HT1080 (cell line): ENCODE measurements at places on chromosomes 1 and 21.

- DNase-seq: no peak
These were observed 246.2 kb downstream of the MRPL39 start for GRCh38 chr21:25361097-25361496.

- no peak for DNase-seq
These were observed 16.0 kb downstream of the DNAJC16 start for GRCh38 chr1:15542388-15543250.

DNA sequence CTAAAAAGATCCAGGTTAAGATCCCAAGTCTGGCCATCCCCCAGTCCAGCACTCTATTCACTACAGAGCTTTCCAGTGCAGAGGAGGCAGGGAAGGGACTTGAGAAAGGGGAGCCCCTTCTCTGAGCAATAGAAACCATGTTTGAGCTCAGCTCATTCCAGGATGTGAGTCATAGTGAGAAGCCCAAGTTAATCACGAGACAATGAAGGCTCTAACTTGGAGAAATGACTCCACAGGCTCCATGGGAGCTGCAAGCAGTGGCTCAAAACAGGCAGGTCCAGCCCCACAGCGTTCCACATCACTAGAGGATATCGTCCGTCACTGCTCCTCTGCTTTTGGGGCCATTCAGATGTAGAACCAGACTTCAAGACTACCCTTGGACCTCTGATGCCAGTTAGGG is 59.1 kb downstream of the CAMK2N1 start:
- DNase-seq: peak; percentile 90

GRCh38 chr1:175889848-175890247 is 146.5 kb upstream of the TNR start:
- no peak for DNase-seq

DNA sequence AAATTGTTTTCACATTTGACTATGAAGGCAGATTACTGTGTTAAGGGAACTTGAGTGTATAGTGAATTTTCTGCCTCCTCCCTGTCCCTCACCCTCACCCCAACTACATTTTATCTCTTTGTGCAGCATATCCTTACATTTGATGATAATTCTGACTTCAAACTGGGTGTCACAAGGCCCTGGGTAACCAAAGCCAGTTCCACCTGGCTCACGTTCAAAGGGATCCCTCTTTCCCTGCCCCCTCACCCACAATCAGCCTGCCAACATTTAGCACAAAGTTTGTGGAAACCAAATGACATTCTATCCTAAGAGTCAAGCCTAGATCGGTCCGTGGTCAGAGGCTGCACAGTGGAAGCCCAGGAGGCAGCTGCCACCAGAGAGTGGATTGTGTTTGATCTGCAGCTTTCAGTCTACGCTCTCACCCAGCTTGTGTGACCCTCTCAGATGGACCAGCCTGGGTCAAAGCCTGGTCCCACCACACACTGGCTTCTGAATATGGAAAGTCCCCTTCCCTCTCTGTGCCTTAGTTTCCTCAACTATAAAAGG is 10.3 kb downstream of the KIAA0040 start:
- no peak for DNase-seq

DNA sequence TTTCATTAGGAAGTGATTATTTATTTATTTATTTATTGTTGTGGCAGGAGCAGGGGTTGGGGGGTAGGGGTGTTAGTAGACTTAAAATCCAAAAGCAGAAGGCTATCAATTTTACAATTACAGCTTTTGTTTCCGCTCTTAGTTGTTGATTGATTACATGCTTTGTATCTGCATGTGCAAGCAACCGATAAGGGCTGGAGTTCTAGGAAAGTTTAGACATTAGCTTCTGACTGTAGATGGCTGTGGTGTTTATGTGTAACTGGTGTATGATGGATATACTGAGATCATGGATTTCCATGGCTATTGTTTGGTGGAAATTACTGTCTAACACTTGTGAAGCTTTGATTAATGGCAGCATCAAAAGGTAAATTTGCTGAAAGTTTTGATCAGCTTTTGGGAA is 2.8 kb downstream of the ST6GALNAC5 start:
- no peak for DNase-seq

DNA sequence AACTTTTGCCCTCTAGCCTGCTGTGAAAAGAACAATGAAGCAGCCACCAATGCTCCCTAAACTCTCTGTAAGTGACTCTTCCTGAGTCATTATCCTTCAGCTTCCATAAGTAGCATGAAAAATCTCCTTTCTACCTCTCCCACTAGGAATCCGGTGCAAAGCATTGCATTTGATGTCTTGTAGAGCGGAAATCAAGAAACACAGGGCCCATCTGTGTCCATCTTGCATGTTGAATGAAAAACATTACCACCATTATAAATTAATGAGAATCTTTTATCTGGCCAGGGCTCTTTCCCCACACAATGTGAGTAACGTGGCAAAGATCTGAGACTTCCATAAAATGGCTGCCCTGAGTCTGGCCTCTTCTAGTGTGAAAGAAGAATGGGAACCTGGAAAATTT is 324.4 kb downstream of the ADGRL2 start:
- peak; percentile 6 for DNase-seq

DNA sequence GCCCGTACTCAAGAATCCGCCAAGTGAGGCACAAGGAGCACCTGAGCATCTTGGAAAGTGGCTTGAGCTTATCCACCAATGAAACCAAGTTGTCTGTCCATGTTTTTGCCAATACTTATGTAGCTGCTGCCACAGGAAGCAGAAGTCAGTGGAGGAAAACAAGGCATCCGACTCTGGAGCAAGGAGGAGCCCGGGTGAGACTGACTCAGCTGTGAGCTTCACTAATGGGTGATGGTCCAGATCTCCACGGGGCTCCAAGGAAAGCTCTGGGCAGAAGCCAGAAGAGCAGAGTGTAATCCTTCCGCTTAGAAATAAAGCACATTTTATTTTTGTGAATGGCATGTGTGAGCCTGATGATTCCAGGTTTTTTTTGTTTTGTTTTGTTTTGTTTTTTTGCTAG is 12.3 kb upstream of the SSR2 start:
- DNase-seq: no peak

DNA sequence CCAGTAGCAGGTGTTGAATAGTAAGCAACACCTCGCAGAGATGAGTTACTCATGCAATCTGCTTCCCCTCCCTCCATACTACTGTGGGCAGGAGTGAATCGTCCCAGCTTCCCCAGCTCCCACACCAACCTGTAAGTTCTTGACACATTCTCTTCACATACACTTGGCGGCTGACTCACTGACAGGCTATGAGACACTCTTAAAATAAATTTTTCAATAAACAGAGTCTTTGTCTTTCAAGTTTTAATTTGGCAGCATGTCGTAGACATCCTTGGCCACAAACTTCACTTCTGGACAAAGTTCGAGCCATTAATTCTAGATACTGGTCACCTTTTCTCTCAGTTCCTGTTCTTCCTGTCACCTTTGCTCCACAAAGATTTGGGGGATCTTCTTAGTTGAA is 290.7 kb downstream of the TM2D1 start:
- DNase-seq: peak; percentile 89

DNA sequence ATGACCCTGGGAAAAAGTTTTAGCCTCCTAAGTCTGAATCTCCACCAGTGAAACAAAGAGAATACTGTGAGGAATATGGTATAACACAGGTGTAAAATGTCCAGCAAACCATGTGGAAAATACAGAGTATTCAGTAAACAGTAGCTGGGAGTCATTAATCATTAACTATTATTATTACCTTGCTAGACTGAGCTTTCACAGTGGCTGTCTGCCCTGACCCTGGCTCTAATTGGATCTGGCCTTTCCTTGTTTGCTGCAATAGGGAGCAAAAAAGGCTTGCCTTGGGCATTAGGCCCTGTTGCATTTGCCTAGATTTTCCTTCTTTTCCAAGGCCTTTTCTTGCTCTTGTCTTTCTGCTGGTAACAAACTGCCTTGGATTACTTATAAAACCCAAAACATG is 179.1 kb upstream of the BEND5 start:
- DNase-seq: no peak

DNA sequence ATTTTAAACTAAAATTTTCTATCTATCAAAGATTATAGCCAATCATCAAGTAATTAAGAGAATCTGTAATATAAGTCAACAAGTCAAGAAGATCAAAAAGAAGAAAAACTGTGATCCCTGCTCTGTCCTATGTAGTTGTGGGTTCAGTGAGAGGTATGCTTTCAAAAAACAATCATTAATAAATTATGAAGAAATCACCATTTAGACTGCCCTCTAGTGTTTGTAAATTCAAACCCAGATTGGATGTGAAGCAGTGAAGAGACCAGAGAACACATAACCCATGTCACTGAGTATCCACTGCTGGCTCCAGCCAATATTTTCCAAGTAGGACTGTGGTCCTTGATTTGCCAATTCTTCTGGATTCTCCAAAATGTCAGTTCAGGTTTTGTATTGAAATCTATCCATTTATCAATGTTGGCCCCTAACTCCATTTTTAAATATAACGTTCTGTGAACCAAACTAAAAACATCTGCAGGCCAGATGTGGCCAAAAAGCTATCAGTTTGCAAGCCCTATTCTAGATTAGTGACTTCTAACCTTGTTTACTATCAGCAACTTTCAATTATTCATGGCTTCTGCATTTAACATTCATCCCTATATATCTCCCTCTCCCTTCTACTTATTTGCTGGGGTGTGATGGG is 467.5 kb upstream of the CXADR start:
- DNase-seq: peak; percentile 3

GRCh38 chr1:101540161-101540560 is 303.3 kb downstream of the S1PR1 start:
- DNase-seq: no peak

- DNase-seq: no peak
These were observed 16.6 kb upstream of the GFI1 start for GRCh38 chr1:92503043-92503925.

DNA sequence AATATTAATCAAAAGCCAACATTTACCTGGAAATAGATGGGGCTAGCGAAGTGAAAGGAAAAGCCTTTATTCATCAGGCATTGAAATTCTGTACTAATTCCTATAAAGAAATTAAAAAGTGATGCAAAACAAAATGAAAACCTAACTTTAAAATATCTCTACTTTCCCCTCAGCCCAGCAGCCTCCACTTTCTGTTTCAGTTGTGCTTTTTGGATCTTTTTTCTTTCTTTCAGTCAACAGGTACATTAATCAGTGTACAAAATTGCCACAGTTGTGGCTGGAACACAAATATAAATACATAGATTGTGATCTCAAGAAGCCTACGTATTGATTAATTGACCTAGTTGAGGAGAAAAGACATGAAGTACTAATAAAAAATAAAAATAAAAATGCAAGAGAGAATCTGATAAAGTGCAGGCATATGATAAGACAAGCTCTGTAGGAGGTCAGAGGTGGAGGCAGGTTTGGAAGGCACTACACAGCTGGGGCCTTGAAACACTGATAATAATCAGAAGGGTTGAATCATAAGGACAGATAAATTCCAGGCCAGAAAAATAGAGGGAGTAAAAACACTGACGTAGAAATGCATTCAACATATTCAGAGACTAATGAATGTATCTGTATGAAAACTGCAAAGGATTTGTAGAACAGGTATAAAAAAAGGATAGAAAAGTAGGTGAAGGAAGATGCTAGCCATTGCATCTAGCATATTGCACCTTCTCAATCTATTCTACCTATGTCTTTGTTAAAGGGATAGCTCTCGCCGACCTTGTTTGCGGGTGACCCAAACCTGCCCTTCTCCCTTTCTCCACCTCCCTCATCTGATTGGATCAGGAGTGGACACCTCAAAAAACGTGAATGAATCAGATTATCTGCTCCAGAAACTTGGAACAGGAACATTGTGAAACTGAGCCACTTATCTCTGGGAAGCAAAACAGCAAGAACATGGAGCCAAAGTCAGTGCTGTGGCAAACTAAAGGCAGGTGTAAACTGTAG is 607.8 kb upstream of the ADGRL2 start:
- no peak for DNase-seq

- DNase-seq: no peak
These were observed 42.9 kb downstream of the HLX start for GRCh38 chr1:220921971-220922635.

DNA sequence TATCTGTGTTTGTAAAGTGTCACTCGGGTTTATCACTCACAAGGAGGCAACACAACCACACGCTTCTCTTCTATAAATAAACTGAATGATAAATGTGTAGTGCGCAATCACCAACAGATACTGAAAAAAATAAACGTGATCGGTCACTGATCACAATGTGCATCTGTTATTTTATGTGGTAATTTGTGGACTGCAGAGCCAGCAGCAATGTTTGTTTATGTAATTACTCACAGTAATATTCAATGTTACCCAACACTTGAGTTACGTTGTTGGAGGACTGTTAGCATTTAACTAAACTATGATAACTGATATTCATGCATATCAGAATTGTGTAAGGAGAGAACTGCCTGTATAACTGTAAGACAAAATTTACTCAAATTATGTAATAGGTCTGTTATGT is 129.6 kb downstream of the USH2A start:
- no peak for DNase-seq

DNA sequence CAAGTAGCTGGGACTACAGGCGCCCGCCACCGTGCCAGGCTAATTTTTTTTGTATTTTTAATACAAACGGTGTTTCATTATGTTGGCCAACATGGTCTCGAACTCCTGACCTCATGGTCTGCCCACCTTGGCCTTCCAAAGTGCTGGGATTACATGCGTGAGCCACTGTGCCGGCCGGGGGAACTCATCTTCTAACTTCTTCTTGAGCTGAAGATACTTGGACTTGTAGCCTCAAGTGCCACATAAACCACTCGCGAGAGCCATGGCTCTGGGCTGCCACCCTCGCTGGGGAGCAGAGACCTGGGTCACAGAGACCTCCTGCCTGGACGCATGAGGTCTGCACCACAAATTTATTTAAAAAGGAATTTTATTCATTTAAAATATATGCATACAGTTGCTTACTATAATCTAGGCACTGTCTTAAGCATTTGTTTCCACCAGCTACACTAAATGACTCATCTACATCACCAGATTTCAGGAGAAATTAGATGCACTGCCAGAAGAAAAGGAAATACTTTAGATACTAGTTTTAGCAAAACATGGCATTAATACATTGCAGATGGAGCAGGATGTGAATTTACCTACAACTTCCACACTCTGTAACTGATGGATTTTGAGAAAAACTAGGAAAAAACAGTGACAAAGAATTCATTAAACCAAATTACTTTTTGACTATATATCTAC is 29.9 kb upstream of the PUM1 start:
- peak; percentile 47 for DNase-seq

- no peak for DNase-seq
These were observed 61.0 kb upstream of the NEK2 start for GRCh38 chr1:211736351-211736915.

- DNase-seq: no peak
These were observed 13.8 kb downstream of the RASSF5 start for GRCh38 chr1:206521127-206521526.

- peak; percentile 10 for DNase-seq
These were observed 142.9 kb downstream of the LRRC7 start for GRCh38 chr1:69710484-69711189.

- peak; percentile 27 for DNase-seq
These were observed 91.3 kb downstream of the UCHL5 start for GRCh38 chr1:192967901-192968300.

DNA sequence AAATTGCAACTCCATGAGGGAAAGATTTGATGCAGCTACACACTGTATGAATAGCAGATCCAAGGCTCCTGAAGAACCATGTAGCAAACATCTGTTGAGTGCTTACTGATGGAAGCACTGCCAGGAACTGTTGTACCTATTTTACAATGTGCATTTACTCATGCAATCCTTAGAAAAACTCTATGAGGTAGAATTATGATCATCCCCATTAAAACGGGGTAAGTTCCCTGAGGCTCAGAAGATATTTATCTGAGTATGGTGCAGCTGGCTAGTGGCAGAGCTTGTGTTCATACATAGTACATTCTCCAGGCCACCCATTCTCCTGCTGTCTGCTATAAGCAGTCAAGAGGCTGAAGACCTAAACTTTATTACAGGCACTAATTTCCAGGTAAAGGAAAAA is 54.4 kb upstream of the C8B start:
- DNase-seq: no peak
